ENCODE measurements at places on chromosomes 16 and 17. TPM values are rescaled to one million over a fixed set of nuclear protein-coding genes. Genes with fewer than 3 reads are reported as not detected.

Gene RCVRN
- total RNA-seq: not detected

Gene LGALS9
- total RNA-seq: 0.37 TPM

Gene OR4D1
- total RNA-seq: 0.13 TPM

Gene SPHK1
- total RNA-seq: 1.3 TPM

Gene USP22
- 244 TPM for total RNA-seq

Gene HOXB8
- not detected for total RNA-seq

Gene C16orf54
- not detected for total RNA-seq

Gene SMIM36
- total RNA-seq: not detected

Gene SLC9A5
- 2.5 TPM for total RNA-seq

Gene TRPV2
- total RNA-seq: 0.53 TPM

Gene TMC7
- total RNA-seq: 6.0 TPM

Gene REXO5
- 9.8 TPM for total RNA-seq

Gene KRT39
- not detected for total RNA-seq

Gene NHLRC4
- total RNA-seq: 0.28 TPM

Gene PFAS
- total RNA-seq: 64.6 TPM

Gene CACNB1
- 16.5 TPM for total RNA-seq

Gene TBC1D3K
- not detected for total RNA-seq

Gene NOD2
- not detected for total RNA-seq

Gene SLC13A5
- not detected for total RNA-seq

Gene KRT31
- total RNA-seq: not detected

Gene CD300E
- total RNA-seq: not detected

Gene IRX3
- total RNA-seq: 4.6 TPM

Gene PPY
- total RNA-seq: not detected

Gene OTOA
- total RNA-seq: 0.40 TPM

Gene NME1
- total RNA-seq: 89.5 TPM

Gene TMEM114
- total RNA-seq: not detected

Gene RTN4RL1
- 3.4 TPM for total RNA-seq

Gene CYGB
- 1.1 TPM for total RNA-seq

Gene WSB1
- total RNA-seq: 396 TPM

Gene SLX4
- total RNA-seq: 7.7 TPM

Gene PNMT
- total RNA-seq: not detected

Gene MARVELD3
- total RNA-seq: 2.0 TPM

Gene C16orf74
- not detected for total RNA-seq

Gene KRTAP4-4
- not detected for total RNA-seq

Gene TRPV3
- 1.9 TPM for total RNA-seq

Gene KRT9
- not detected for total RNA-seq

Gene ZPBP2
- not detected for total RNA-seq

Gene CYBC1
- 75.1 TPM for total RNA-seq

Gene CASKIN1
- 9.0 TPM for total RNA-seq

Gene HSD17B2
- not detected for total RNA-seq

Gene TBC1D3B
- total RNA-seq: 3.3 TPM

Gene LRRC59
- 57.0 TPM for total RNA-seq

Gene ANKFN1
- 0.25 TPM for total RNA-seq

Gene CLEC10A
- not detected for total RNA-seq
